ENCODE measurements at places on chromosomes 11 and 22. TPM values are rescaled to one million over a fixed set of nuclear protein-coding genes. Genes with fewer than 3 reads are reported as not detected.

DNA sequence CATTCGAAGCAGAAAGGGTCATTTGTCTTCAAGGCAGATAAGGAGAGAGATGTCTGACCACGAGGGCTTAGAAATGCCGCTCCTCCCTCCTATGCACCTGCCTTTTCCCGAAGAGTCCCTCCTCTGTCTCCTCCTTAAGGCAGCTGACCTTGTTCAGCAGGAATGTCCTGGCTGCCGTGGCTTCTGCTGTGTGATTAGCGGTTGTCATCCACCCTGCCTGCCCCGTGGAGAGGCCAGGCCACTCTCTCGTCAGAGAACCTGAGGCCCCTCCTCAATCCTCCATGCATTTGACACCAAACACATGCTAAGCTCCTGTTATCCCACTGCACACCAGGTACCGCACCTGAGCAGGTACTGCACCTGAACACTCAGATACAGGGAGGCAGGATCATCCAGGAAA lies 834.6 kb downstream of the TBC1D22A start:
- no peak for DNase-seq

DNA sequence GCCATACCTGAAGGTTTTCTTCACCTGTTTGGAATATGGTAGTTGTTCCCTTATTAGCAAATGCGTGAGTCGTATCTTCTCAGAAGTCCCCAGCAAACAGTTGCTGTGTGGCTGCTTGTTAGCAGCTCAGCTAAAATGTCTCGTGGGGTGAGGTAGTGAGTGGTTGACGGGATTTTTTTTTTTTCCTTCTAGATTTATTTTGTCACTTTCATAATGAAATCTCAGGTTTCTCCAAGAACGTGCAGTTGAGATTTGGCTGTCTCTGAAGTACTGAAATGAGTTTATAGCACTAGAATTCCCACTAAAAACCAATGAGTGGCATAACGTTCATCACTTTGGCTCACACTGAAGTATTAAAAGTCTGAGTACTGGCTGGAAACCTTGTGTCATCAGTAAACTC lies 16.8 kb downstream of the RCN1 start:
- no peak for DNase-seq

DNA sequence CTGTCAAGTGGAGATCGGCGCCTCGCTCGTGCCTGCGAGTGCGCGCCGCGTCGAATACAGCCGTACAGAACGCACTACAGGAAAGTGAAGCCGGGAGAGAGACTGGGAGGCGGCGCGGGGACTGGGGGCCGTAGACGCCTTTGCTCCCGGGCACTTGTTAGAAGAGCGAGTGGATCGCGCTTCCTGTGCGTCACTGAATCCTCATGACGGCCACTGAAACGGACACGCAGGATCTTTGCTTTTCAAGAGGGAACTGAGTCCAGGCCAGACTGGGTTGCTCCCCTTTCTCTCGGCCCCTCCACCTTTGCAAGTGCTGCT lies 314 bp downstream of the RIC8A start:
- DNase-seq, result peak; percentile 53

- DNase-seq, result peak; percentile 75
These were observed at the start of gene RRAS2 for GRCh38 chr11:14358729-14359439. TSS of gene RRAS2 (minus strand) at chr11:14359183. CDS start at chr11:14358870, 313 bp downstream.

DNA sequence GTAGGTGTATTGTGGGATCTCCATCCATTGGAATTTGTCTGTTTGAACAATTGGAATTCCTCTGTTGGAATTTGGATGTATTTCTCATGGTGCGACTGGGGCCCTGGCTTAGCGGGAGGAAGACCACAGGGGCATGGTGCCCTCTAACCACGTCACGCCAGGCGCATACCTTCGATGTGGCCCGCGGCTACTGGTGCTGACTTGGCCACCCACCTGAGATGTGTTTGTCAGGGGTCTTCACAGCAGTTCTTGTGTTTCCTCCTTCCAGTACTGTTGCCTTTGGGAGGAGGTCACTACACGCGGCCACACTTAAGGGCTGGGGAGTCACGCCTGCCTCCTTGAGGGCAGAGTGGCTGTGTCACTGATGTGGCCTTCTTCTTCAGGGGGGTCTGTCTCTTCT lies 36.6 kb upstream of the GRAMD4 start:
- DNase-seq, result no peak

The OR2AG2 gene
- 0.03 TPM for polyA plus RNA-seq

- DNase-seq, result peak; percentile 30
These were observed 7.3 kb upstream of the SYT7 start for GRCh38 chr11:61587951-61588727.

DNA sequence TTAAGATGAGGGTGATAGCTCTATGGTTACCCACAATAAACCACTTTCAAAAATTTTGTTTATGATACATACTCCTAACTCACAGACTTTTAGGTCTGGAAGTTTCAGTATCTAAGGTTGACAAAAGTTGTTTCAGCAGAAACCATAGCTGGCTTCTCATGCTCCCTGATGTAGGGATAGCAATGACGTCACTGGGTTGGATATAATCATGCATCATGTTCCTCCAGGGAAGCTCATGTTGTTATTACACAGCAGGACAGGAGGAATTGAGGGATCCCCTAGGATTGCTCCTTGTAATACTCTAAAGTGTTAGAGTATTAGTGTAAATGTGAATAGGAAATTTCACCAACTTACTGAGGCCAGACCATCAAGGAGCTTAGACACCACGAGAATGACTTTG lies 23.6 kb downstream of the APOL3 start:
- DNase-seq, result no peak

DNA sequence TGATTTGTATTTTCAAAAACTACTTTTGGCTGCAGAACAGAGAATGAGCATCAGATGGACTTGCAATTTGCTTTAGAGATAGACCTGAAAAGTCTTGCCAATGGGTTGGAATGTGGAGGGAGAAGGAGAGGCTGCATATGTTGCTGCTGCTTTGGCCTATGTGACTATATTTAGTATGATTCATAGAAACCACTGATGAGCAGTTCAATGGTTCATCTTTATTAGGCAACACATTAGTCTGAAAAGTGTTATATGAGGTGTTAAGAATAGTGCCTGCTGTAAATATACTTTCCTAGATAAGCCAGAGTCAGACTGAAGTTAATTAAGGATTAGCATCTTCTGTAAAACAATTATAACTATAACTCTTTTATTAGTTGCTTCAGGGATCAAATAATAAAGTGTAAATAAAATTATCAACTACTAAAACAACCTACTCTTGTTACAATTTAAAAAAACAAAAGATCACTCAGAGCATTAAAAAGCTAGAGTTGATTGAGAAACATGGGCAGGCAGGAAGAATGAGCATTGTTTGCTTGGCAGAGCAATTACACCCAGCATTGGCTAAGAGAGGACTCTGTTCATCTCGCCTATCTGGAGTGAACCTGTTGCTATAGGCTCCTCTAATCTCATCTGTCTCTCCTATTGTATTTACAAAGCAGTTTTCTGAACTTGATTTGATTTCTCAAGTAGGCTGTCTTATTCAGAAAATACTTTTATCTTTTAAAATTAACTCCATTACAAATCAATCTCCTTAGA lies 36.3 kb downstream of the HORMAD2 start:
- DNase-seq, result no peak

The OR51I1 gene
- polyA plus RNA-seq, result not detected

The SLC25A45 gene
- 2.7 TPM for polyA plus RNA-seq
